Fibroblast of skin of back (primary cell): ENCODE measurements at places on chromosomes 6 and 20.

GRCh38 chr6:28000351-28001045 lies 43.5 kb downstream of the OR2B6 start:
- DNase-seq = no peak

DNA sequence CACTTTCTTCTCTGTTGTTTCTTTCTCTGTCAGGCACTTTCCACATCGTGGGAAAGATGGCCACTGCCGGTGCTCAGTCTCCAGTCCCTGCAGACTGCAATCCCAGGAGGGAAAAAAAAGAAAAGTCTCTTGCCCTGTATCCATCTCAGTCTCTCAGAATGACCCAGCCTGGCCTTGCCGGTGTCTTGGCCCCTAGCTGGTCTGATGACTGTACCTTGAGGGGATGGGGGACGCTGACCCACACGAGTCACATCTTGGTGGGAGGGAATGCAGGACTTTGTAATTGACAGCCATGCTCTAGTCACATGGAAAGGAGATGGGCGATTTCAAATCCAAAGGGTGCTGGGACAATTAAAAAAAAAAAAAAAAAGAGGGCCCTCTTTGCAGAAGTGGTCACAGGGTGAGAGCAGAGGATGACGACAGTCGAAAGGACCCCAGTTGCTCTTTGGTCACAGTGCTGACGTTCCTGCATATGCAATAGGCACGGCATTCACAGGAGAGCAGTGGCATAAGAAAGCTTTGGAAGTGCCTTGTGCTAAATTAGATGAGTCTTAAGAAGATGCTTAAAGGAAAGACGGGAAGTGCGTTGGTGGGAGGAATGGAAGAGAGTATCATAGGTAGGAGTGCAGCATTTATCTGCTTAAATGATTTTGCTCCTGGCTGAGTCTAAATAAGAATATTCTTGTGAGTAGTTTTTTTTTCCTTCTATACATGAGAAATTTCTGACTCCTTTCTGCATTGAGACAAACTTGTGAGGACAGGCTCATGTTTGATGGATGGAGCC lies 63.9 kb upstream of the AKAP12 start:
- no peak for DNase-seq

DNA sequence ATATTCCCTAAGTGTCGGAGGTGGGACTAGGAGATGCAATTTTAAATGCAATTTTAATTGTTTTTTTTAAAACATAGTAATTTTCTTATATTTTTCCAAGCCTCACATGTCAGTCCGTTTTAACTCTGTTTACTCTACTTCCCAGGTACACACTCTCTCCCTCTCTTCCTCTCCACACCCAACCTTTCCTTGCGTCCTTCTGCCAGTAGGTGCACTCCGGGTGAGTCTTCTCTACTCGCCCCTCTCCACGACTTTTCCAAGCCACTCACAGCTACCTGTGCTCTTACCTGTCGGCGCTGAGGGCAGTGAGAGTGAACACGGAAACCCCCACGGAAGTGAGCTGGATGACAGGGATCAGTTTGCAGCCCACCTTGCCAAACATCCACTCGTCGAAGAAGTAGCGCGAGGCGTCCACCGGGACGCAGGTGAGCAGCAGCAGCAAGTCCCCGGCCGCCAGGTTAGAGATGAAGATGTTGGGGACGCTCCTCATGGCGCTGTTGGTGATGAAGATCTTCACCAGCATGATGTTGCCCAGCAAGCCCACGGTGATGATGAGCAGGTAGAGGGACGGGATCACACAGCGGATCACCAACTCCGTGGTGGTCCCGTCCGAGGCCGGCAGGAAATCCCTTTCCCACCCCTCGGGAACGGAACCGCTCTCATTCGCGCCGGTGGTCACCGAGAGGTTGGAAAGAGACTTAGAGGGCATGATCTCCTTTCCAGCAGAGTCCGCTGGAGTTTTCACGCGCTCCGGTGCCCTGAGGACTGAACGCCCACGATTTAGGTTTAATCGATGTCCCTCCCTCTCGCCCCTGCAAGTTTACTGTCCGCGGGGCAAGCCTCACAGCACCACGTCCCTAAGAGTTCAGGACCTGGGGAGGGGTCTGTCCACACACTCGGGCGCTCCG lies 44.5 kb upstream of the GJE1 start:
- no peak for DNase-seq

GRCh38 chr6:127221201-127221600 lies 45.5 kb upstream of the RNF146 start:
- DNase-seq = no peak

DNA sequence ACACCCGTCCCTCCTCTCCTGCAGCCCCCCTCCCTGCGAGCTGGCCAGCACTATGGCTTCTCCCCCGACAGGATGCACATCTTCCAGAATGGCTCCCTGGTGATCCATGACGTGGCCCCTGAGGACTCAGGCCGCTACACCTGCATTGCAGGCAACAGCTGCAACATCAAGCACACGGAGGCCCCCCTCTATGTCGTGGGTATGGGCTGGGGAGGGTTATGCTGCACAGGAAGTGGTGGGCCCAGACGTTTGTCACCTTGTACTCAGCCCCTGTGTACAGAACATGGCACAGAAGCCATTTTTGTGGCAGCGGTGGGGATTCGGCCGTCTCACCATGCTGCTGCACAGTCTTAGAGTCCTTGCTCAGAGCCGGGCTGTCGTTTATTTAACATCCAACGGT lies 29.0 kb upstream of the SRF start:
- no peak for DNase-seq
